NK-92 treated with Interleukin-12 subunit alpha and Interleukin-12 subunit beta, amount 100 ng/mL, for 24 hours (cell line): ENCODE measurements at places on chromosomes 7 and 10.

DNA sequence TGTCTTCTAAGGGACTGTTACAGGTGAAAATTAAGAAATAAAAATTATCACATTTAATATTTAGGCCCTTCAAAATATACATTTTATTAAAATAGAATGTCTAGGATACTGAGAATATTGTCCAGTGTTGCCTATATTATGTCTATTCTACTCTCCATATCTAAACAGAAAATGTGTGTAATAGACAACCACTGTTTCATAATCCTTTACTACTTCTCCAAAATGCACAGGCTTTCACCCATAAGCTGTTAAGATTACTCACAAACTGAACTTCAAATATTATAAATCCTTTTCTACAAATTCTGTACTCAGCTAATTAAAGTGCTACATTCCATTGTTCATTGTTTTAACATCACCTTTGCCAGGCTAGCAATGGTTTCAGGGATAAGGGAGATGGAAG lies 56.7 kb upstream of the TFEC start:
- DNase-seq: no peak

DNA sequence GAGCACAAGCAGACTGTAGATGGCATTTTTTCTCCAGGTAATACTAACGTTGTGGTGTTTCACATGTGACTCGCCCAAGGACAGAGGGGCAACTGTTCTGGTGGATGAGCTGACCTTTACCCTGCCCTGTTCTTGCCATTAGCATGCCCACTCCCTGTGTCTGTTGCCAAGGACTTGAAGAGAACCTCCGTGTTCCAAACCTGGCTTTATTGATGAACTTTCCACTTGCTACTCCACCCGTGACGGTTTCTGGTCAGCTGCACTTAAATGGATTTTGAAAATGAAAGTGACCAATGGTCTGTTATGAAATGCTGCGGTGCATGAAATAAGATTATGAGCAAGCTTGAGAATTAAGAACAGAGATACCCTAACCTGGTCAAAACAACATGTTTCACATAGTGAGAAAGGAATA lies 30.4 kb downstream of the LRRC4 start:
- DNase-seq: no peak

DNA sequence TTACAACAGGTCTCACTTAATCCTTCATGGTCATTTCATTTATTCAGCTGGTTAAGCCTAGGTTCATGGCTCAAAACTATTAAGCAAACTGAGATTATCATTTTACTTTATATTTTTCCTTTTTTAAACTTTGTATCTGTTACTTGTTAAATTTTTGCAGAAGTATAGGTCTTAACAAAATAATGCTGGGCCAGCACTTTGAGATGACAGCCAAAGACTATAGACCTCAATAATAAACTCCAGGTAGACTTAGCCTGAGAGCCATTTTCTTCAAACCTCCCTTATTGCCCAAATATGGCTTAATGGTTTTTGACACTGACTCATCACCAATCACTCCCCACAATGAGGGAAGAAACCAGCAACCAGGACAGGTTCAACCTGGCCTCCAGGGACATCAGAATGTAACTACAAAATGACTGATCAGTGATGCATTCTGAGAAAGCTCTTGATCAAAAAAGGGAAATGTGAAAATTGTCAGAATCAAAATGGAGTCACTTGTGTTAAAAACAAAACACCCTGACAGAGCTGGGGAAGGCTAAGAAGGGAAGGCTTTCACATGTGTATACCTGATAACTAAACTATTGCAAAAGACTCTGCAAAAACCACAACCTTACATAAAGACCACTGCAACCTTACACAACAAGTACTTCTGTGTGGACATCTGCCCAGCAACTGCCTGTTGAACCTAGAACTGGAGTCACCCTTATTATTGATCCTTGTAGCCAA lies 2.1 kb upstream of the CCDC126 start:
- peak; percentile 17 for DNase-seq

DNA sequence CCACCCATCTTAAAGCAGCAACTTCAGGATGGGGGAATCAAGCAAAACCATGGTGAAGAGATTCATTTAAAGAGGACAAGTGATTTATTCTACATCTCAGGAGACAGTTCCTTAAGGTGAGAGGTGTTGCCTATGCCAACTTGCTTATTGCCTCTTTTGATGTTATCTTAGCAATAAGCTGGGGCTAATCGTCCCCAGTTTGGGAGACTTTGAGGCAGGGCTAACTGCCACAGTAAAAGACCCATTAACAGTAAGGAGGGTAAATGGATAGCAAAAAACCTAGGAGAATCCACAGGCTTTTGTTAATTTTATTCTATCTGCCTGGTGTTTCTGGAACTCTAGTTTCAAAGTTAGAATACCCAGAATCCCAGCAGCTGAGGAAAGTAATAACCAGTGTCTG lies 22.1 kb upstream of the HERPUD2 start:
- no peak for DNase-seq

GRCh38 chr10:128570319-128570995 lies 444.2 kb upstream of the MKI67 start:
- no peak for DNase-seq

DNA sequence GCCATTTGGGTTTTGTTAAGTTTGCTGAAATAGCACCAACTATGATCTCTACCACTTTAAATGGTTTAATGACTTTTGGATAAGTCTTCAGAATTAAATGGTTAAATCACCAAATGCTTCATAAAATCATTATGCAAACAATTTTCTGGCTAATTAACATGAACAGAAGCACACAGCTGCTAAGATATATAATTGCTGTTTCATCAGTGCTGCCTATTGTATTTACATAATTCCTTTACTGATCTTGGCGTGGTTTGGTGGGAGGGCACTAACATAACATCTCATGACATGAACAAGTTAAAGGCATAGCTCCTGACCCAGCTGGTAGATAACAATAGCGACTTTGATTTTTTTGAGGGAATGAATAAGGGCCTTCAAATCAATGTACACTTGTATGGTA lies 94.1 kb downstream of the FZD1 start:
- DNase-seq: no peak

DNA sequence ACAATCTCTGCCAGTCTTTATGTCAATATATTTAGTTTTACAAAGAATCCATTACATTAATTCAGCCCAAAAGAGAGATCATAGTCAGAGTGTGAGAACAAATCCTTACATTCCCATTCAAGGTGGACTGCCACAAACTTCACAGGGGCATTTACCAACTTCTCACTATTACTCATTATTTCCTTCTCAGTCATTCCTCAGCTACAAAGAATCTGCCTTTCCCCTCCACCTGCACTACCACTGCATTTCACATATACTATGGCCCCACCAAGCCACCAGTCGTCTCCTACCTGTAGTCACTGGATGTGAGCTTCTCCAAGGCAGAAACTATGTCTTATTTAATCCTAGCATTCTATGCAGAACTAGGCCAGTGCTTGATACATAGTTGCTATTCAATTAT lies 94.3 kb downstream of the USP6NL start:
- DNase-seq: no peak

DNA sequence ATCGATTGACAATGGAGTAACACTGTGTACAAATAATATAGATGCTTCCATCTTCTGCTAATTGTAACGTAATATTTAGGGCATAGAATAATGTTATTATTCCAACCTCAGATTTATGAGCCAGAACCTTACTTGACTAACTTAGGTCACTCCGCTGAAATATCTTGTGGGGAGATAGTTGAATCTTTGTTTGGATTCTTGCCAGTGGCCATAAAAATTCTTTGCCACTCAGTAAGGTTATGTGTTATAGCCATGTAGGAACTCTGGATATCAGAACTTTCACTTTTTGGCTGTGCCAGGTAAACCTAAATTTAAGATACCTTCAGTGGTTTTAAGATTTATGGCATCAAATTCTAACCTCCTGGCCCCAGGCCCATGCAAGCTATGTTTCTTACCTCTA lies 197.6 kb downstream of the WDR11 start:
- DNase-seq: no peak

GRCh38 chr7:44671069-44671468 lies 64.6 kb downstream of the OGDH start:
- DNase-seq: no peak

- no peak for DNase-seq
Observed at GRCh38 chr10:55065185-55065584, 264.2 kb upstream of the PCDH15 start.

- DNase-seq: no peak
Observed at GRCh38 chr7:23973264-23973663, 263.2 kb downstream of the STK31 start.
